Breast epithelium (tissue), 4 donors: ENCODE measurements at places on chromosomes 13 and 19.

- no peak for DNase-seq
These were observed 114.4 kb downstream of the RAB20 start for GRCh38 chr13:110447058-110447511.

DNA sequence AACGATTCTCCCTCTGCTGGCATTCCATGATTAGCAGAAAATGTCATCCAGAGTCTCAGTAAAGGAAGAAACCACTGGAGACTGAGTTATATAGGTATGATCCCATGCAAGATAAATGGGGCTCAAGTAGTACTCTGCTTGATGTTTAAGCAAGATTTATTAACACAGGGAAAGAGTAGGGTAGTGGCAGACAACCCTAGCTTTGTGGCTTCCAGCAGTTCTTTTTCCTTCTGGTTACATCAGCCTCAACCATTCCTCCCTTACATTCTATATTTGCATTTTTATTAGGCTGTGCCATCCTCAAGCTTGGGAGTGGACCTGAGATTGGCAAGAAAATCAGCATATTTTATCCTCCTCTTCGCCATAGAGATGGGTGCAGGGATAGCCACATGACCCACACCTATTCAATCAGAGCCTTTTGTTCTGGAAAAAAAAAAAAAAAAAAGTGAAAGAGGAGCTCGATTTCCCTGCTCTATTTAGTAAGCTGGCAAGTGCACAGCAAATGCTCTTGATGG is 402.1 kb downstream of the ZNF536 start:
- DNase-seq = no peak

DNA sequence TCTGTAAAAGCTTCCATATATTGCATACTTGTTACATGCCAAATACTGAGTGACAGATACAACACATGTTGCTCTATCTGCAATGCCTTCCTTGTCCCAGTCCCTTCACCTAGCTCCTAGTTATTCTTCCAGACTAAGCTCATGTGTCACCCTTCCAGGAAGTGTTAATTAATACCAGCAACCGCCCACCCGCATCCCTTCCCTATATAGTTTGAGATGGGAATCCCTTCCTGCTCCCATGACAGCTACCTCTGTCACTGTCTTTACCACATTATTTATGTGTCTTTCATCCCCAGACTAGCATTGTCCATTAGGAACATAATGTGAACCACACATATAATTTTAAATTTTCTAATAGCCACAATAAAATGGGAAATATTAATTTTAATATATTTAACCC is 49.5 kb upstream of the FRY start:
- DNase-seq = no peak

DNA sequence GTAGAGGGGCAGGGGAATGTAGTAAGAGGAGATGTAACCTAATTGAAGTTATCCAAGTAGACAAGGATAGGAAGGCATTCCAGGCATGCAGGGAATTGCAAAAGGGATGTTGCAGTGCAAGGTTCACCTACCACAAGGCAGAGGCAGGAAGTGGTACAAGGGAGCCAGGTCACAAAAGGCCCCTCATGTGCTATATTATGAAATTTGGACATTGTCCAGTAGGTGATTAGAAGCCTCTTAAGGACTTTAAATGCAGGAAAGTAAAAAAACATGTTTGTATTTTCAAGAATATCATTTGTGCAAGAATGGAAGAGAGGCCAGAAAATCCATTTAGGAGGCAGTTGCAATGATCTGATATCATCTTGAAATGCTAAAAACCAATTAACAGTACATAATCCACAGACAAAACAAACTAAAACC is 111.4 kb downstream of the FRY start:
- no peak for DNase-seq

- DNase-seq = no peak
These were observed 4.4 kb downstream of the TEKTIP1 start for GRCh38 chr19:3543150-3544057.

DNA sequence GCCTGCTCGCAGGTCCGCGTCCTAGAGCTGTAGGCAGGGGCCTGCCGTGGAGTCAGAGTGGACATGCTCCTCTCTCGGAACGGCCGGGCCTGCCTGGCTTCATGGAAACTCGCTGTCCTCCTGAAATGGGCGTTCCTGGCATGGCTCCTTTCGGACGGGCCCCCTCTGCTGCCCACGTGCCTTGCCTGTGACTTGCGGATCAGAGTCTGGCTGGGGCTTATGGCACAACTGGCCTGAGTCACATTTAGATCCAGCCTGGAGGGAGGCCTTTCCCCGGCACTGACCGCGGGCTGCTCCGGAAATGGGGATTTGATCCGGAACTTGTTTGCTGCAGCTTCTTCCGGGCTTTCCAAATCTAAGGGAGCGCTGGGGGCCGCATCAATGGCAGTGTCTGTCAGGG is 28.1 kb downstream of the THSD1 start:
- no peak for DNase-seq

- no peak for DNase-seq
These were observed 246.9 kb downstream of the DCLK1 start for GRCh38 chr13:35884211-35884760.

- no peak for DNase-seq
These were observed 332.4 kb upstream of the ZNF507 start for GRCh38 chr19:32012886-32013631.

DNA sequence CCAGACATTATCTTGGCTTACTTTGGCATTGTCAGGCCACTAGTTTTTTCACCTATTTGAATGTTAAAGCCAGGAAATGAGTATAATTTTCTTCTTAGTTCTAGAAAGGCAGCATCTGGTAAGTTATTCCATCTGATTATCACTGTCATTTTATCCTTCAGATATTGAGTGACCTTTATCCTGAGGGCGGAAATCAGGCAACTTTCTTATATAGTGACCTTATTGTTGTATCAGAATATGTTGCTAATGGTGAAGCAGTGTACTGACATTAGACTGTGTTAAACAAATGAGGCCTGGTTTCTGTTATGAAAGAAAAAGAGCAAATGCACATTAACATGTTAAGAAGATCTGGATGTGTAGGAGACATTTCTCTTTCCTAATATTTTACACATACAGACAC is 5.4 kb upstream of the NDFIP2 start:
- no peak for DNase-seq

DNA sequence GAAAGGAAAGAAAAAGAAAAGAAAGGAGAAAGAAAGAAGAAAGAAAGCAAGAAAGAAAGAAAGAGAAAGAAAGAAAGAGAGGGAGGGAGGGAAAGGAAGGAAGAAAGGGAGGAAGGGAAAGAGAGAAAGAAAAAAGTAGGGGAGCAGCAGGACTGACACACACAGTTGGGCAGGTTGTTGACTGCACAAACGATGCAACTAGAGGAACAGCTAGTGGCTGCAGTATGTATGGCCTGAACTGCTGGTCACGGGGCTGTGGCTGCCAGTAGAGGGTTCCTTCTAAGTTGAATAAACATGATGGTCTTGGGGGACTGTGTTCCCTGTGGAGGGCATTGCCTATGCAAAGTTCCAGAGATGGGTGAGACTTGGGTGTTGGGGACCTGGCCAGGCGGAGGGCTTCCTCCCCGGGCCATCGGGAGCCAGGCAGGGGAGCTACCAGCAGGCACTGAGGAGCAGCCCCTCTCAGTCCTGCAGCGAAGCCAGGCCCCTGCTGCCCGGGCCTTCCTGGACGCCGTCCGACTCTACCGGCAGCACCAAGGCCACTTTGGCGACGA is 16.7 kb upstream of the COLGALT1 start:
- no peak for DNase-seq

DNA sequence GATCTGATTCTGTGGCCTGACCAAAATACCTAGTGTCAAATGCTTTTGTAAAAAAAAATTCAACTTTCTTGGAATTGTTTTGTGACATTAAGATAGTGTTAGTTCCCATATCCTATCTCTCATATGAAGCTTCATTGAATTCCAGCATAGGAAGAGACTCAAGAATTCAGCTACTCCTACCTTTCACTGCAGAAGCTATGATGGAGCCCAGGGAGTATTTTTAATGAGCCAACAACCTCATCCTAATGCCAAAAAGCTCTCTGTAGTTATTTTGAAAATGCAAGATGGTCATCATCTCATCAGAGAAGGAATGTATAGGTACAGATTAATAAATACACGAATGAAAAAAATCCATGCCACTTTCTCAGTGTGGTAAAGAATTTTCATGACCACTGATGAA is 431.2 kb upstream of the SGCG start:
- DNase-seq = no peak

GRCh38 chr13:110149036-110149435 is 157.9 kb downstream of the COL4A1 start:
- no peak for DNase-seq

GRCh38 chr13:85261757-85262346 is 537.4 kb downstream of the SLITRK6 start:
- no peak for DNase-seq

DNA sequence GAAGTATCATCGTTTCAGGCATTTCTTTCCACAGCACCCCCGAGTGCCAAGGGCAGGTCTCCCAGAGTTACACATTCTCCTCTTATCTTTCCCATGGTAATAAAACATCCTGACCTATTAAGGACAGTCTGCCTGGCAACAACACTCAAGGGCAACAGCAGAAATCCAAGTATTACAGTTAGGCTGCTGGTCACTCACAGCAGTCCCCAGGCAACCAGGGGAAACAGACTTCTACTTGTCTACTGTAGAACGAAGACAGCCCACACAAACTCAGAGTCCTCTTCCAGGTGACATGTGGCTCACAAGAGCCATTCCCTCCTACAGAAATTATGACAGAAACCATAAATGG is 24.3 kb downstream of the RCBTB1 start:
- no peak for DNase-seq

GRCh38 chr19:18230941-18231734 is 4.9 kb upstream of the PDE4C start:
- no peak for DNase-seq

DNA sequence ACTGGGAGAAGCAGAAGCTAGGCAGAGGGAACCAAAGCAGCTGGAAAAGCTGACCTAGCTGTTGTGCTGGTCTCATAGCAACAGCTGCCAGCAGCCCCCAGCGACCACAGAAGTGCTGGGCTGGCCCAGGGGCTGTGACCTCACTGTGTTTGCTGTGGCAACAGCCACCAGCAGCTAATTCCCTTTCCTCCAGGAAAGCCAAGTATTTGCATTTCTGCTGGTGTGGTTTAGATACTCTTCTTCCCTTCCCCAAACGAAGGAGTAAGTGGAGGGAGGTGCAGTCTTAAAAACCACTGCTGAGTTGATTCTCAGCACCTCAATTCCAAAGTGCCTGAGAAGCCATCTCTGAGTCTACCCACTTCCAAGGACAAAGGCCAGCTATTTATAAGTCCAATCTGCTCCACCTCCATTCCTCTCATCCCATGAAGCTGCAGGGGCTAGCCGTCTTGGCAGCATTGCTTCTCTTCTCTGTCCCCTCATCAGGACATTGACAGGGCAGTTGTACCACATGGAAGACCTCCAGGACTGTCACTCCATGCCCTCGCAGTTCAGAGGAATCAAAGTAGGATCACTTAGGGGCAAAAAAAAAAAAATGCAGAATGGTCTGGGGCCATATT is 11.5 kb upstream of the CCDC97 start:
- peak; percentile 84 for DNase-seq

DNA sequence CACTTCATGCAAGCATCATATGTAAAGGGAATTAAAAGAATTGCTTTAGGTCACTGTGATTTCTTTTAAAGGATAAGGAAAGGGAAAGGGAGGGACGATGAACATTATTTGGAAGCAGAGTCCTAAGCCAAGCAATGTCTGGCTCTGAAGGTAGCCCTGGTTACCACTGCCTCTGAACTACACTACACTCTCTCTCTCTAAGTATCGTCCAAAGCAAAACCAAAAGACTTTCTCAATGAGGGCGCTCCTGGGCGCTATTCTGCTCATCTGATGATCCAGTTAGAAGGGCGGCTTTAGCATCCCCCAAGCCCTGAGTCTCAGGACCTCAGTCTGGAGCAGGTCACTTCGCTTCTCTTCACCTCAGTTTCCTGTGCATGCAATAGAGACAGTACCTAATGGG is 26.2 kb downstream of the FOXO1 start:
- no peak for DNase-seq

DNA sequence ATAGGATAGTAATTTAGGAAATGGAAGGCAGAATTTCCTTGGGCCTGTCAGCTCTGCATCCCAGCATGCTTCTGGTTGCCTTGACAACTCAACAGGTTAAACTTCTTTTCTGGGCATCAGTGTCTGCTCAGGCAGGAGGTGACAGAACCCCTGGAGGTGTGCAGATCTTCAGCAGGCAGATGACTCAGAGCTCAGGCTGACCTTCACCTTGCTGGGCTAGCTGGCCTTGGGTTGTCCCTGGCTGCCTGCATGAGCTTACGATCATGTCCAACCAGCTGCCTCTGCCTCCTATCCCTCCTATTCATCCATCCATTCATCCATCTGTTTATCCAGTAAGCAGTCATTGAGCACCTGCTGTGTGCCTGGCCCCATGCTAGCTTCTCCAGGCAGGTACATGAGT is 81.2 kb upstream of the KCTD15 start:
- no peak for DNase-seq

DNA sequence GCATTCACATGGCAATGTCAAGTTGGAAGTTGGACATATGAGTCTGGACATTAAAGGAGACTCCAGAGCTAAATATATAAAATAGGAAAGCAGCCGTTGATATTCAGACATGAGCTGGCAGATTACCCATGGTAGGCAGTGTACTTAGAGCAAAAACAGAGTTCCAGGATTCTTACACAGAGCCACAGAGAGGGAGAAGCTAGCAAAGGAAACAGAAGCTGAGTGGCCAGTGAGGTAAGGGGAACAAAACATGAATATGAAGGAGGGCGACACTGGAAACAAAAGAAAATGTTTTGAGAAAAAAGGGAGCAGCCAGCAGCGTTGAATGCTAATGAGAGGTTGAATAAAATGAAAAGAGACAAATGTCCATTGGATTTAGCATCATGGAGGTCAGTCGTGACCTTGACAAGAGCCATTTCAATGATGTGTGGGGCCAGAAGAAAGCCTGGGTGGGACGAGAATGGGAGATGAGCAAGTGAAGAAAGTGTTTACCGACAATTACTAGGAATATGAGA is 198.4 kb downstream of the POU4F1 start:
- no peak for DNase-seq

- no peak for DNase-seq
These were observed 91.3 kb upstream of the KL start for GRCh38 chr13:32924886-32925285.

DNA sequence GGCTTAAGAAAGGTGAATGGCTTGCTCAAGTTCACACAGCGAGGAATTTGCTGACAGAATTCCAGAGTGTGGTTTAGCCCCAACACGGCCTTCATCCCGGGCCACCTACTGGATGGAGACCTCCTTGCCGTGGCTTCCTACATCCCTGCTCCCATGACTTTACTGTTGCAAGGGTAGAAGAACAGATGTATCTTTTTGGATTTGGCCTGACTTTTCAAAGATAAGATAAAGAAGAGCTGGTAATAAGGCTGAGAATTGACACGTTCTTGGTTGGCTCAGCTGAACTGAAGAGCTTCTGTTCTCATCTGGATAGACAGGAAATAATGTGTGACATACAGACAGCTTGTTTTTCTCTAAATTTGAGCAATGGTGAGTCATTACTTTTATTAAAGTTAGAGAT is 113.1 kb downstream of the KLF5 start:
- no peak for DNase-seq

GRCh38 chr19:5406816-5407215 is 48.4 kb upstream of the ZNRF4 start:
- no peak for DNase-seq
